ENCODE measurements at places on chromosomes 13 and 19. TPM values are rescaled to one million over a fixed set of nuclear protein-coding genes. Genes with fewer than 3 reads are reported as not detected.

DNA sequence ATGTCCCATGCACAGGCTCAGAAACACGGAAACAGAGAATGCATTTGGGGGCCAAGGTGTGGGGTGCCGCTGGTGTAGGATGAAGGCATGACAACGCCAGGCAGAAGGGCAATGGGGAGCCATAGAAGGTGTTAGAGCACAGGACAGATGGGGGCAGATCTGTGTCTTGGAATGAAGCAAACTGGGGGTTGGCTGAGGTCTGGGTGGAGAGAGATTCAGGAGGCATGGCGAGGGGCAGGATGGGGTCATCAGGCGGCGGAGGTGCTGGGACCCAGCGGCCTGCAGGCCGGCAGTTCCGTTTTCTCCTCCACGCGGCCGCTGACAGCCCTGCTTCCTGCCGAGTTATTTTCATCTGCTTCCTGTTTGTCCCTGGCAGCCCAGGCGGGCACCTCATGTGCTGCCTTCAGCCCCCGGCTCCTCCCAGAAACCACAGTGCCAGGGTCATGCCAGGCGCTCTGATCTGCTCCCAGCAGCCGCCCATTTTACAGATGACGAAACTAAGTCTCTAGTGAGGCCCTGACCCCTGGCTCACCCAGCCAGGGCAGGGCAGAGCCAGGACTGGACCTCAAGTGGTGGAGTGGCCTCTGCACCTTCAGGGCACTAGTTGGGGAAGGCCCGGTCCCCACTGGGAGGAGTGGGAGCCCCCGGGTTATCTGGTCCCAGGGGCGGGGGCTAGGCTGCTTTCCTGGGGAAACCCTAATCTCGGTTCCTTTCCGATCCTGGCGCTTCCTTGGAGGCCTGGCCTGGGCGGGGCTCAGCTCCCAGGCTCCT, 2.2 kb downstream of the ARHGAP45 start:
- peaks cover 37% of the 10 kb centered on the region for H3K27me3 ChIP-seq
- H3K4me1 ChIP-seq = peaks cover 17% of the 10 kb centered on the region
- H3K36me3 ChIP-seq = no peaks in the 10 kb centered on the region
- H3K27ac ChIP-seq = 0 out of 2 replicates have a peak overlapping the region, but pooled peaks have one; percentile 45

- H3K4me3 ChIP-seq = no peak overlapping the region
- no peak overlapping the region for H3K27ac ChIP-seq
- peaks cover 8% of the 10 kb centered on the region for H3K4me1 ChIP-seq
Observed at GRCh38 chr19:28377077-28377476, 835.9 kb downstream of the UQCRFS1 start.

DNA sequence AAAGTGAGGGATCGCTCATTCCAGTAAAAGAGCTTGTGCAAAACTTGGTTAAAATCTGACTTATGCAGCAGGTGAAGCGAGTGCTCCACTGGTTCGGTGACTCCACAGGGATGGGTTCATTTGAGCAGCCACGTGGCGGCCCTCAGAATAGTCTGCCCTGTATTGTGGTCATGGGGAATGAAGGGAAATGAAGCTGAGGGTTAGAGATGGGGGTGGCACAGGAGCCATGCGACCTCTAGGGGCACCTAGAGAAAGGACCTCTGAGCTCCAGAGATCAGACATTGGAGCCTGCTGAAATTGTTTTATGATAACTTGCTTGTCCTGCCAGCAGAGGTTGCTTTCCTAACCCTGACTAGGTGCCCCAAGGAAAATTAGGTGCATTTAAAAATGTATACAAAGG, 26.6 kb downstream of the CBY2 start:
- H3K36me3 ChIP-seq = no peaks in the 10 kb centered on the region
- peaks cover 5% of the 10 kb centered on the region for H3K4me1 ChIP-seq
- 0 out of 2 replicates have a peak overlapping the region, but pooled peaks have one; percentile 60 for H3K27ac ChIP-seq
- no peak overlapping the region for H3K4me3 ChIP-seq

- H3K4me1 ChIP-seq = no peaks in the 10 kb centered on the region
- no peak overlapping the region for H3K27ac ChIP-seq
- peaks cover 3% of the 10 kb centered on the region for H3K36me3 ChIP-seq
- no peak for DNase-seq
- H3K27me3 ChIP-seq = peaks cover 5% of the 10 kb centered on the region
- H3K4me3 ChIP-seq = no peak overlapping the region
Observed at GRCh38 chr19:6668691-6669090, 1.3 kb downstream of the TNFSF14 start.

DNA sequence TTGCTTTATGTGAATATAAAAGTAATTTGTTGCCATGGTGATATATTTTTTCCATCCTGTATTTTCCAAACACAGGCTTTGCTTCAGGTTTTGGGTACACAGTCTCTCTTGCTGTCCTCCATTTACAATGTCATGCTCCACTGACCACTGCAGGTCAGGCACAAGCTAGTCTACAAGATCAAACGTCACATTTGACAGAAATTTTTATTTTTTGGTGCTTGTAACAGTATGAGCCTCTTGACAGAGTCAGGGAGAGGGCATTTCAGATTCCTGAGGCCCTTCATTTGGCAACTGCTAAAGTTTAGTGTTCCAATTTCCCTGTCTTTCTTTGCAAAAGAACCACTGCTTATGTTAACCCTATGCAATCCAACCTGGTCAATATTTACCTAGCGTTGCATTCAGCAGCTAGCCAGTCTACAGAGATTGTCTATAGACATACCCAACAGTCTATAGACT, 175.0 kb downstream of the RFC3 start:
- DNase-seq = no peak
- H3K27me3 ChIP-seq = no peaks in the 10 kb centered on the region
- H3K4me3 ChIP-seq = no peak overlapping the region
- peaks cover 3% of the 10 kb centered on the region for H3K4me1 ChIP-seq
- no peak overlapping the region for H3K27ac ChIP-seq
- no peaks in the 10 kb centered on the region for H3K36me3 ChIP-seq

DNA sequence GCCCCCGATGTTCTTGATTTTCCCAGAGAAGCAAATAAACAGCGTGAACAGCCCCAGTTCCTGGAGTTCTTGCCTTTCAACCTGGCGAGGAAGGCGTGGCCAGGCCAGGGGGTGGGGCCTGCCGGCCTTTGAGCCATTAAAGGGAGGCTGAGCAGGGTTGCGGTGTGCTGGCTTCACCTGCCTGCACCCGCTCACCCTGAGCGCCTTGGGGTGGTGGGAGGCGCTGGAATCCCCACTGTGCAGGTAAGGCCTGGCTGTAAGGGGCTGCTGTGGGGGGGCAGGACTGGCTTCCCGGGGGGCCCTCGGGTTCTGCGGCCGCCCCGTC, 2.7 kb upstream of the MISP start:
- H3K27me3 ChIP-seq = no peaks in the 10 kb centered on the region
- H3K27ac ChIP-seq = no peak overlapping the region
- no peaks in the 10 kb centered on the region for H3K4me1 ChIP-seq
- no peak for DNase-seq
- H3K4me3 ChIP-seq = no peak overlapping the region

GRCh38 chr13:44280456-44280855, 93.2 kb upstream of the SERP2 start:
- DNase-seq = no peak
- H3K27me3 ChIP-seq = no peaks in the 10 kb centered on the region
- no peak overlapping the region for H3K27ac ChIP-seq
- H3K4me3 ChIP-seq = no peak overlapping the region

C1QTNF9 gene
- total RNA-seq = not detected

CGB3 gene
- not detected for total RNA-seq

HSPB6 gene
- total RNA-seq = 1.4 TPM

CRX gene
- 0.53 TPM for total RNA-seq

DNA sequence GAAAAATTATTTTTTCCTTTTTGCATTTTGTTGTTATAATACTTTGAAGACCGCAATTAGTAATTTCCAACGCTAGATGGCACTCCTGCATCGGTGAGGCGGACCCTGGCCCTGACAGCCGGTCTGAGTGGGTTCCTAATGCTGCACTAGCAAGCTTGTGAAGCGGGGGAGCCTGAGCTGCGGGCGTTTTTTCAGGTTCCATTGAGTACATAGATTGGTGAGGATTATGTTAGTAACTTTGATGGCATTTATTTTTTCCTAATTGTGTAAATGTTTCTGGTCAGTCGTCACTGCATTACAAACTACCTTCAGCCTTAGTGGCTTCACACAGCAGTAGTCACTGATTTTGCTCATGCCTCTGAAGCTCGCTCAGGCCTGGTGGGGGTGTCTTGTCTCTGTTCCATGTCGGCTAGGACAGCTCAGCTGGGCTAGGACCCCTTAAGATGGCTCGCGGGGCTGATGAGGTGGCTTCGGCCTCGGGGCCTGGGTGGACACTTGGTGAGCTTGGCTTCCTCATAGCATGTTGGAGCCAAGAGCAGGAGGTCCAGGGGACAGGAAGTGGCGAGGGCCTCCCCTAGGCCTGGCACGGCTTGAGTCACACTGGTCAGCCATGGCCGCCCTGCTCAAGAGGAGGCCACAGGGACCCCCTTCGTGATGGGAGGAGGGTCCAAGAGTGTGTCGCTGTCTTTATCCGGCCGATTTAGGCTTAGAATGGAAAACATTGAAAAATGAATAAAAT, 25.0 kb downstream of the ERCC5 start:
- peaks cover 32% of the 10 kb centered on the region for H3K36me3 ChIP-seq
- H3K27ac ChIP-seq = no peak overlapping the region
- peak; percentile 62 for DNase-seq
- H3K27me3 ChIP-seq = no peaks in the 10 kb centered on the region

- peaks cover 94% of the 10 kb centered on the region for H3K27me3 ChIP-seq
- no peak overlapping the region for H3K27ac ChIP-seq
- peak; percentile 91 for DNase-seq
- H3K4me1 ChIP-seq = peaks cover 29% of the 10 kb centered on the region
Observed at GRCh38 chr19:10419646-10420443, 493 bp upstream of the PDE4A start.

- H3K4me3 ChIP-seq = no peak overlapping the region
- no peak for DNase-seq
- H3K27me3 ChIP-seq = no peaks in the 10 kb centered on the region
- H3K4me1 ChIP-seq = no peaks in the 10 kb centered on the region
- no peaks in the 10 kb centered on the region for H3K36me3 ChIP-seq
Observed at GRCh38 chr13:39913339-39913738, 257.9 kb downstream of the COG6 start.

DNA sequence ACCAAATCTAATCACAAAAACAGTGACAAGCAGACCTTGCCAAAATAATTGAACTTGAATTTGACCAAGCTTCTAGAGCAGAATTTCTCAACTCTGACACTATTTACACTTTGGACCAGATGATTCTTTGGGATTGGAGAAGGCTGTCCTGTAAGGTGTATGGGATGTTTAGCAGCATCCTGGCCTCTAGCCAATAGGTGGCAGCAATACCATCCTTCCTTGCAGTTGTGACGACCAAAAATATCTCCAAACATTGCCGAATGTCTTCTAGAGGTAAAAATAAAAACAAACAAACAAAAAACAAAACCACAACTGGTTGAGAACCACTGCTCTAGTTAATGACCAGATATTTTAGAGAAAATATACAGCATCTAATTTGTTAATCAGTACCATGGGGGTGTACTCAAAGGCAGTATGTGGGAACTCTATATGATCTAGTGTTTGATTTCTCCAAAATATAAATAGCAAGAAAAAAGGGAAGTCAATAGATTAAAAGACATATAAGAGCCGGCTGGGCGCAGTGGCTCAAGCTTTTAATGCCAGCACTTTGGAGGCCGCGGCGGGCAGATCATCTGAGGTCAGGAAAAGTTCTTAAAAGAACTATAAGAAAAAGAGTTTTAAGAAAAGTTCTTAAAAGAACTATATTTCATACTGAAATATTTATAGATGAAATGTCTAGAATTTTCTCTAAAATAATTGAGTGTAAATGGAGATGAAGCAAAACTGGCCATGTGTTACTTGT, 60.9 kb upstream of the ZNF527 start:
- peaks cover 12% of the 10 kb centered on the region for H3K27me3 ChIP-seq

GRCh38 chr13:45141369-45141768, 21.1 kb downstream of the GTF2F2 start:
- H3K27me3 ChIP-seq = no peaks in the 10 kb centered on the region
- peaks cover 5% of the 10 kb centered on the region for H3K4me1 ChIP-seq
- peaks cover 12% of the 10 kb centered on the region for H3K36me3 ChIP-seq
- no peak overlapping the region for H3K4me3 ChIP-seq
- no peak for DNase-seq

- H3K27ac ChIP-seq = no peak overlapping the region
- H3K4me3 ChIP-seq = no peak overlapping the region
- H3K4me1 ChIP-seq = no peaks in the 10 kb centered on the region
- no peaks in the 10 kb centered on the region for H3K36me3 ChIP-seq
- no peaks in the 10 kb centered on the region for H3K27me3 ChIP-seq
Observed at GRCh38 chr13:62119739-62120700, 704.4 kb upstream of the PCDH20 start.

- H3K27me3 ChIP-seq = no peaks in the 10 kb centered on the region
- H3K36me3 ChIP-seq = no peaks in the 10 kb centered on the region
- no peak overlapping the region for H3K4me3 ChIP-seq
- H3K4me1 ChIP-seq = peaks cover 21% of the 10 kb centered on the region
- H3K27ac ChIP-seq = peak overlapping the region; percentile 41
Observed at GRCh38 chr13:40986101-40986856, 32.8 kb downstream of the ELF1 start.

ZNF667 gene
- 10.8 TPM for total RNA-seq

- H3K27ac ChIP-seq = peak overlapping the region; percentile 92
- no peak for DNase-seq
- no peaks in the 10 kb centered on the region for H3K27me3 ChIP-seq
- peaks cover 71% of the 10 kb centered on the region for H3K4me1 ChIP-seq
- no peak overlapping the region for H3K4me3 ChIP-seq
Observed at GRCh38 chr19:39131255-39131755, 5.7 kb downstream of the PAK4 start.

LHB gene
- not detected for total RNA-seq

RFPL4AL1 gene
- not detected for total RNA-seq

SWSAP1 gene
- 3.0 TPM for total RNA-seq

ARHGAP45 gene
- 40.9 TPM for total RNA-seq

GRCh38 chr13:27183561-27184147, 12.0 kb upstream of the USP12 start:
- no peaks in the 10 kb centered on the region for H3K36me3 ChIP-seq
- H3K4me1 ChIP-seq = peaks cover 10% of the 10 kb centered on the region
- H3K4me3 ChIP-seq = no peak overlapping the region
- DNase-seq = no peak
- H3K27me3 ChIP-seq = no peaks in the 10 kb centered on the region

DNA sequence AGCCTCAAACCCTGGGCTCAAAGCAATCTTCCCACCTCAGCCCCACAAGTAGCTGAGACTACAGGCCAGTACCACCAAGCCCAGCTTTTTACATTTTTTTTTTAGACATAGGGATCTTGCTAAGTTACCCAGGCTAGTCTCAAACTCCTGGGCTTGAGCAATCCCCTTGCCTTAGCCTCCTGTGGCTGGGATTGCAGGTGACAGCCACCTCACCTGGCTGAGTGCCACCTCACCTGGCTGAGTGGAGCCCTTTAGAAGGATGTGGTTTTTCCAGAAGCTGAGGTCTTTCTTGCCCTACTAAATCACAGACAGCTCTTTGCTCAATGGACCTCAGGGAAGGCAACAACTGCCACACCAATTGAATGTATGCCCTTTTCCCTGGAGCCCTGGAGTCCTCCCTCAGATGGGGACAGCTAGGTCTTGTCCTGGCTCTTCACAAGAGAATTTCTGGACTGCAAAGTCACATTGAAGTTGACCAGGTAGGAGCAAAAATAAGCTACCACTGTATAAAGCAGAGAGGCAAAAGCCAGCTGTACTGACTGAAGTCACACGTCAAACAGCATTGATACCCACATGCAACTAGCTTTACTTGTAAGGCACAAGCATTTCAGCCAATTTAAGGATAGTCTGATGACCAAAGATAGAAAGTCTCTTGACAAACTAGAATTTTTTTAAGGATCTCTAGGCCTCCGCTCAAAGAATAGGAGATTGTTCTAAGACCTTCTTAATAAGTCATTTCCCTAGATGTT, 14.0 kb downstream of the PDX1 start:
- H3K4me3 ChIP-seq = no peak overlapping the region
- DNase-seq = no peak
- H3K27ac ChIP-seq = no peak overlapping the region
- peaks cover 11% of the 10 kb centered on the region for H3K4me1 ChIP-seq
- peaks cover 66% of the 10 kb centered on the region for H3K27me3 ChIP-seq

- DNase-seq = no peak
- no peaks in the 10 kb centered on the region for H3K27me3 ChIP-seq
- H3K27ac ChIP-seq = no peak overlapping the region
Observed at GRCh38 chr13:67474115-67474514, 244.0 kb upstream of the PCDH9 start.

Data from WTC11 (cell line).